ENCODE measurements at places on chromosomes 6 and 20.

GRCh38 chr6:118708055-118708454 is 56.7 kb upstream of the CEP85L start:
- DNase-seq: no peak

- DNase-seq: no peak
Measured at GRCh38 chr6:4295058-4295782, 159.8 kb upstream of the ECI2 start.

- DNase-seq: no peak
Measured at GRCh38 chr6:114053791-114054190, 82.8 kb upstream of the HDAC2 start.

- no peak for DNase-seq
Measured at GRCh38 chr6:3812596-3812995, 36.6 kb upstream of the FAM50B start.

- no peak for DNase-seq
Measured at GRCh38 chr20:19449051-19449450, 236.6 kb downstream of the SLC24A3 start.
